ENCODE measurements at places on chromosomes 7 and 10.

DNA sequence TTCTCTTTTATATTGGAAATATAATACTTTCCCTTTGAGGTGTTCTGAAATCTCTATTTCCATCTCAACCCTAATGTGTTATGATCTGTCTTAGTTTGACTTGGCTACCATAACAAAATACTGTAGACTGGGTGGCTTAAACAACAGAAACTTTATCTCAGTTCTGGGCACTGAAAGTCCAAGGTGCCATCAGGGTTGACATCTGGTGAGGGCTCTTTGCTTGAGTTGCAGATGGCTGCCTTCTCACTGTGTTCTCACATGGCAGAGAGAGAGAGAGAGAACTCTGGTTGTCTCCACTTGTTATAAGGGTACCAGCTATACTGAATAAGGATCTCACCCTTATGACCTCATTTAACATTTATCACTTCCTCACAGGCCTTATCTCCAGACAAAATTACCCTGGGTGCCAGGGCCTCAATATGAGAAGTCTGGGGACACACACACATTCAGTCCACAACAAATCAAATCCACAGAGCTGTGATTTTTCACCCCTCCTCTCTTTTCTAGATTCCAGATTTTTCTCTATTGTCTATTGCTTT is 104.5 kb downstream of the SRI start:
- no peak for DNase-seq

DNA sequence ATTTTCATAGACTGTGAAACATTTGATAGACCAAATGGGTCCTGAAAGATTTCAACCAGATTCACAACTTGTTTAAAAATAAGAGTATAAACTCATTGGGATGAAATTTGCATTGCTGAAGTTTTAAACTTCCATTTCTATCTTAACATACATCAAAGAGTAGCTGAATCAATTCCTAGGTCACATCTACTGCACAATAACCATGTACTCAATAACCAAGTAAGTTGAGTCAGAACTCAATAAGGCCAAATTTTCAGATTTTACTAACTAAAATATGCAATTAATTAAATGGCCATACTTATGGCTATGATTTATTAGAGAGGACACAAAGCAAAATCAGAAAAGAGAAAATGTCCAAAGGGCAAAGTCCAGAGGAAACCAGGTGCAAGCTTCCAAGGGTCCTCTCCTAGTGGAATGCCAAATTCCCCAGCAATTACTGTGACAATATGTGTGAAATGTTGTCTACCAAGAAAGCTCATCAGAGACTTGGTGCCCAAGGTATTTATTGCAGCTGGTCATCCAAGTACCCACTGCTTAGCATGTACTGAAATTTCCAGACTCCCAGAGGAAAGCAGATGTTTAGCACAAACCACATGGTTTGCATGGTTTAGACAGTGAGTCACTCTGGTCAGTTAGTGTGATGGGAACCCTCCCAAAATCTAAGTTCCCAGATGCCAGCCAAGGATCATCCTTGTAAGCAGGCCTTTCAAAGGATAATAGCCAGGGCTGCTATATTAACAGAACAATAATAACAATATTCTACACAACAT is 238.9 kb downstream of the IPMK start:
- peak; percentile 73 for DNase-seq

- no peak for DNase-seq
These were observed 513.2 kb upstream of the PHF14 start for GRCh38 chr7:10460474-10460873.

DNA sequence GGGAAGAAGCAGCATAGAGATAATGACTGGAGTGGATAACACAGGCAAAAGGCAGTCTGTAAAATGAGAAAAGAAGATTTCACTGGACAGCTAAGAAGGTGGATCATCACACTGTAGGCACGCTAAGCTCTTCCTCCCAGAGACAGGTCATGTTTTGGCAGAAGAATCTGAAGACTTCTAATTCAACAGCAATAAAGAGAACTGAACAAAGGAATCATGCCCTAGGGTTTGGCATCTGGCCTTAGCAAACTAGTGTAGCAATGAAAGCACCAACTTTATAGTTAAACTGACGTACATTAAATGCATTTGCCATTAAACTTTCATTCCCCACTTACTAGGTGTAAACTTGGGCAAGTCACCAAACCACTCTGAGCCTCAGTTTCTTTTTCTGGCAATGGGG is 84.4 kb upstream of the SEM1 start:
- DNase-seq, result no peak

- no peak for DNase-seq
These were observed 19.5 kb downstream of the TRIM56 start for GRCh38 chr7:101104799-101105198.

GRCh38 chr10:95431900-95432342 is 129.2 kb downstream of the SORBS1 start:
- DNase-seq, result no peak

DNA sequence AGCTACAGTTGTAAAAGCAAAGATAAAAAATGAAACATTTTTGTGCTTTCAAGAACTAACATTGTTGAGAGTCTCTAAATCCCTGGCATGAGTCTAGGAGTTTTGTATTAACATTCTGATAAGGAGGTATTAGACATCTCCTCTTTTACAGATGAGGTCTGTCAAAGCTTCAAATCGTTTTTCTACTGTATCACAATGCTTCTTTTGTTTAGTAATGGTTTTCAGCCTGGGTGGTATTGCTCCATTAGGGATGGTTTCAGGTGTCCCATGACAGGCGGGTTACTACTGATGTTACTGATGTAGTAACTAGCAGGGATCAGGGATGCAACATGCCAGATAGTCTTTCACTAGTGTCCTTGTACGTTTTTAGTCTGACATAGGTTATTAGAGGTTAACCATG is 27.4 kb downstream of the STAM start:
- DNase-seq, result no peak

- DNase-seq, result no peak
These were observed 16.4 kb downstream of the OPN1SW start for GRCh38 chr7:128759242-128759641.

GRCh38 chr10:62054408-62054807 is 152.9 kb downstream of the ARID5B start:
- DNase-seq, result no peak

Measured in NCI-H226 (cell line).